ENCODE measurements at places on chromosomes 5 and 9. TPM values are rescaled to one million over a fixed set of nuclear protein-coding genes. Genes with fewer than 3 reads are reported as not detected.

GRCh38 chr5:56608217-56608925 is 207.0 kb upstream of the MAP3K1 start:
- no peak for DNase-seq

Gene PKD2L2
- 0.31 TPM for polyA plus RNA-seq

GRCh38 chr9:80040457-80040856 is 468.7 kb downstream of the TLE4 start:
- DNase-seq = no peak

GRCh38 chr5:150376799-150377771 is 19.6 kb downstream of the TCOF1 start:
- no peak for DNase-seq

GRCh38 chr9:85700330-85700729 is 41.4 kb downstream of the AGTPBP1 start:
- DNase-seq = no peak

DNA sequence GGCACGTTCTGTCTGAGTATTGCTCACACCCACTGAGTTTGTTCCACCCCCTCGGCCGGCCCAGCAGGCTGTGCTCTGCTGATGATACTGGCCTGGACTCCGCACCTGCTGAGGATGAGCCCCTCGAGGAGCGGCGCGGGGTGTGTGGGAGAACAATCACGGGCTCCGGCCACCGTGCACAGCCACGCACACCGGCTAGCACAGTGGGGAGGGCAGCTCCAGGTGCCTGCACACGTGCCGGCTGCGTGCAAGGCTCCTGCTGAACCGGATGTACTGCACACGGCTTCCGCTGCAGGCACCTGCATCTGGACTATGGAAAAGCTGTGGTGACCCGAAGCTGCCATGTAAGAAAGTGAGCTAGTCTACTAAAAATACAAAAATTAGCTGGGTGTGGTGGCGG is 485.2 kb upstream of the CDH9 start:
- DNase-seq = no peak

GRCh38 chr9:115413766-115414382 is 295.9 kb upstream of the TNC start:
- no peak for DNase-seq

DNA sequence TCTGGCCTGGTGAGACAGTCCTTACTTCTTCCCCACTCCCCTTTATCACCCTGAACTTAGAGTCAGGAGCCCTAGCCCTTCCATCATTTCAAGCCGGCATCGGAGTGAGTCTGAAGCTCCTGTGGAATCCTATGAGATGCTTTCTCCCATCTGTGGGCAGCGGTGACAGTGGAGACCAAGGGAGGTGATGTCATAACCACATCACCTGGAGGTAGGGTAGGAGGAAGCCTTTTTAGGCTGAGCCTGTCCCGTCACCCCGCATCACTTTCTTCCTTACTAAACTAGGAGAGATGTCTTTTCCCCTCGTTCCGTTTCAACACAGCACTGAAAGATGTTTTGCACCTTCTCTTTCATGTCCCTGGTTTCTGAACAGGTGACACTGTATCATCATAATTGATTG is 124.1 kb upstream of the WWC1 start:
- DNase-seq = no peak

DNA sequence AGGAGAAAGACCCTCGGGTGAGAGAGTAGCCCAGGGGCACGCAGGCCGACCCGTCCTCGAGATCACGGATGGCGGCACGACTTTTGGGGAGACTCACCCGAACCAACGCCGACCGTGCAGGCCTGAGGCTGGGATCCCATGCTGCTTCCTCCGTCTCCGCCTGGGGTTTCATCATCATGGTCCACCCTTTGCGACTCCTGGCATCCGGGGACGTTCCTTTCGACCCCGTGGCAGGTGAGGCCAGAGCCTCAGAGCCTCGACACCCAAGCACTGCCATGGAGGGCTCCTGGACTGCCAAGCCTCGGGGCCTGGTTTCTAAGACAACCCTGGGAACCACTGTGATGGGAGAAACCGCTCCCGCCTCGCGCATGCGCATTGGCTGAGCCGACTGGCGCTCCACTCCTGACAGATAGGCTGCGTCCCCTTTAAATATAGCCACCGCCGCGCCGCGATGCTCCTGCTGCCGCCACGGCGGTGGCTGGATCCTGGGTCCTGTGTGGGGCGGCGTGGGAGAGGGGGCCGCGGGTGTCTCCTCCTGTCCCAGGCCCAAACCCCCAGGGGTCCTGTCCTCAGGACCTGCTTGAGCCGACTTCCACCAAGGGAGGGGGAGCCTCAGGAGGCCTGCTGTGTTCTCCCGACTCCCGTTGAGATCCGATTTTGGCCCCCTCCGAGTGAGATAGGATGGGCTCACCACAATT is 481.6 kb downstream of the SPATA31A7 start:
- no peak for DNase-seq

GRCh38 chr5:147483961-147484707 is 25.7 kb downstream of the DPYSL3 start:
- peak; percentile 36 for DNase-seq

Gene C9orf153
- polyA plus RNA-seq = 0.54 TPM

GRCh38 chr5:78691084-78691960 is 42.8 kb upstream of the LHFPL2 start:
- DNase-seq = no peak
